ENCODE measurements at places on chromosomes 7 and 10. TPM values are rescaled to one million over a fixed set of nuclear protein-coding genes. Genes with fewer than 3 reads are reported as not detected.

DNA sequence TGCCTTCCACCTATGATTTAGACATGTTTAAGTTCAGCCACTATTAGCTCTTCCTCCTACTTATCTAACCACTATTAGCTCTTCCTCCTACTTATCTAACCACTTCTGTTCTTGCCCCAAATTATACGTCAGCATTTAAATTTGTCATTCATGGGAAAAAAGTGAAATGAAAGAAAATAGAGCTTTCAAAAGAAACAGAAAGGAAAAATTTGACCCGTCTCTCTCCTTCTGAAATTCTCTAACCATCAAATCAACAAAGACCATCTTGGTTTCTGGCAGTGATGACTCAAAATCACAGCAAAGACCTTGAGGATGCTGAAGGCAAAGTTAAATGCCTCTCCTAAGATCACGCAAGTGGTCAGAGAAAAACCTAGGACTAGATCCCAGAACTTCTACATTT is 2.6 kb downstream of the LIPA start:
- no peak for DNase-seq

- DNase-seq: no peak
Observed at GRCh38 chr10:5949009-5949759, 28.2 kb downstream of the IL15RA start.

DNA sequence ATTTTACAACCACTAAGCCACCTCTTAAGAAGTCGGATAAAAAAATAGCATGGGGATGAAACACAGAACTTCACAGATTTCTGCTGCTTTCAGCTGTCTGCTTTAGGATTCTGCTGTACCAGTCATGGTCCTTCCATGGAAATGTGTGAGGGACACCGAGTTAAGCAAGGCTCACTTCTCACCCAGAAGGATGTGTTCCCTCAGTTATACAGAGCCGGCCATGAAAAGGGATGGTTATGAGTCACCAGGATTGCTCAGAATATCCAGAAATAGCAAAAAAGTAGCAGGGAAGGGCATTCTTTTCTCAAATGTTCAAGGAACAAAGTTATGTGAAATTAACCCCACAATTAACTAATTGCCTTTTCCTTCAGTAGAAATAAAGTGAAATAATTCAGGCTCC is 124.4 kb downstream of the AMPH start:
- DNase-seq: no peak

Gene STAG3
- 3.5 TPM for total RNA-seq
